ENCODE measurements at places on chromosomes 5 and 9.

DNA sequence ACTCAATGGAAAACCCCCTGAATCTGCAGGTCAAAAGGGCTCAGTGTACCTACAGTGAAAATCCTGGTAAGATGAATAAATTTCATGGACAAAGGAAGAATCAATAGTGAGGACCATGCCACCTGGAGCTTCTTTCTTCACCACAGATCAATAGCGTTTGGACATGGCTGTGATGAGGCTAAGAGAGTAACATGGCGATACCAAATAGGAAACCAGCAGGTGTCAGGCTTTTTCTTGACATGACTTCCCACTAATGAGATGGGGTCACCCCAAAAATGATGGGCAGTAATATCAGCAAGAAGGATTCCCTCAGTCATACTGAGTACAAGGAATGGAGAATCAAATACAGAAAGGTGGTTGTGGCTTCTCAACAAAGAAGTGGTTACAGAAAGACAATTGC lies 208.5 kb upstream of the PLPPR1 start:
- DNase-seq, result no peak

- DNase-seq, result no peak
Measured at GRCh38 chr5:35302544-35302943, 72.3 kb upstream of the PRLR start.

DNA sequence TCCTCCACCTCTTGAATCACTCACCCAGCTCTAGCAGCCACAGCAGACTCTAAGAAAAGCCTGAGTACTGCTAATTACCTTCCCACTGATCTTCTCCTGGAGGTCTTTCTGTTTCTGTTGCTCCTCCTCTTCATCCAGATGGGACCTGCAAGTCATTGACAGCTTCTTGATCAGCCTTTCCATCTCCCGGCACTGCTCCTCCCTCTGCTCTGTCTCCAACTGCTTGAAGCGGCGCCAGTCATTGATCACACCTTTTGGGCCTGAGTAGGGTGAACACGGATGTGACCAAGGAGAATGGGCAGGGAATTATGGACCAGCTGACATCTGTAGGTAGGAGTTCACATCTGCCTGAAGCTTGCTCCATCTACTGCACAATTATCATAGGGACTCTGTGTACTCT lies 5.5 kb downstream of the PDCL start:
- DNase-seq, result no peak

DNA sequence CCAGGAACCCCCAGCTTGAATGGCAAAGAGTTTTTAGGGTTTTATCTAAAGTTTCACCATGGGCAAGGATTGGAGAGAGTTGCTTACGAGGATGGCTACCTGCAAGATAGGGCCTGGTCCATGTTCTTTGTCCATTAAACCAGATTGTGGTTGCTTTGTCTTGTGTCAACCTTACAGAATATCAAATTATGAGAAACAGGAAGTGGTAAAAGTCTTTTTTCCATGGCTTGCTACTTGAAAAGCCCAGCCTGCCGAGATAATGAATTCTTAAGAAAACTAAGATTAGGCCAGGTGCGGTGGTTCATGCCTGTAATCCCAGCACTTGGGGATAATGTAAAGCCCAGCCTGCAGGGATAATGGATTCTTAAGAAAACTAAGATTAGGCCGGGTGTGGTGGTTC lies 24.4 kb downstream of the ZNF474 start:
- DNase-seq, result no peak

Measured in activated naive CD4-positive, alpha-beta T cell treated with Interleukin-2 at 50 U/mL for 16 hours (primary cell).